Lower leg skin (tissue), 4 donors: ENCODE measurements at places on chromosomes 16 and 17.
A peak's percentile ranks its signal among the peaks of the same experiment; 100 is the strongest.

- DNase-seq: no peak
Observed at GRCh38 chr16:78122774-78123315, 23.4 kb downstream of the WWOX start.

- DNase-seq: no peak
Observed at GRCh38 chr16:81388357-81388756, 56.3 kb upstream of the CMIP start.

GRCh38 chr16:85086347-85087291, 25.7 kb downstream of the CIBAR2 start:
- peak; percentile 91 for DNase-seq

DNA sequence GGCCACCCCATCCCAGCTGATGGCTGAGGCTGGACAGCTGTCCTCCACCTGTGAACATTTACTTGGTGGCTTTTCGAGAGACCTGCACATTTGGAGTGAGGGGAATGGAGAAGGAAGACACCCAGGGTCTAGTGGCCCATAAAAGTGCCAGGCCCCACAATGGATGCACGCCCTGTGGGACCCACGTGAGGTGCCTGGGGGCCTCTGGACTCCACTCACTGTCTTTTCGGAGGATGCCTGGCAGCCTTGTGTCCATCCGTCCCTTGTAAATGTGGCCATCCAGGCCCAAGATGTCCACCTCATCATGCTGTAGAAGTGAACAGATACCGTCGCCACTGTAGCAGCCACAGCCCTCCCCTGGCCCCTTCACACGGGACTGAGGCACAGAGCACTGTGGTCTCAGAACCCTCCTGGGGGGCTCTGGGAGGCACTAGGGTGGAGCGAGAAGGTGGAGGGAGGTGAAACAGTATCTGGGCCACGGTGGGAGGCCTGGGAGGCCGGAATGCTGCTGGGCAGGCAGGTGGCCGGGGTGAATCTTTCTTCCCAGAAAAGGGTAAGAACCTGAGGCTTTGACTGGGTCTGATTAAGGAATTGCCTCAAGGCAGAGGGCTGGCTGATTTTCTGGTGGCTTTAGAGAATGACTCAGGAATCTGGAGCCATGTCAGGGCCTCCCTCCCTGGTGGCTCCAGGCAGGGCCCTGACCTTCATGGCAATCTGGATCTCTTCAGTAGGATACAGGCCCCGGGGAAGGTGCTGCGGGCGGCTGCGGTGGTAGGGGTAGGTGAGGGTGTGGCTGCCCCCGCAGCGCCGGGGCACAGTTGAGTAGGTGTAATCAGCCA, 11.5 kb downstream of the UBALD2 start:
- DNase-seq: no peak

DNA sequence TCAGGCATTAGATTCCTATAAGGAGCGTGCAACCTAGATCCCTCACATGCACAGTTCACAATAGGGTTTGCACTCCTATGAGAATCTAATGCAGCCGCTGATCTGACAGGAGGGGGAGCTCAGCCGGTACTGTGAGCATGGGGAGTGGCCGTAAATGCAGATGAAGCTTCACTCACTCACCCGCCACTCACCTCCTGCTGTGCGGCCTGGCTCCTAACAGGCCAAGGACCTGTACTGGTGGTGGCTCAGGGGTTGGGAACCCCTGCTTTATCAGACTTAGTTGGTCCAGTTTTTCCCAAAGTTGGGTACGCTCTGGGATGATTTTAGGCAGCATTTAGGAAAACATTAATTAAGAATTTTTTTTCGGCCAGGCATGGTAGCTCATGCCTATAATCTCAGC, 103.8 kb downstream of the MARF1 start:
- no peak for DNase-seq

DNA sequence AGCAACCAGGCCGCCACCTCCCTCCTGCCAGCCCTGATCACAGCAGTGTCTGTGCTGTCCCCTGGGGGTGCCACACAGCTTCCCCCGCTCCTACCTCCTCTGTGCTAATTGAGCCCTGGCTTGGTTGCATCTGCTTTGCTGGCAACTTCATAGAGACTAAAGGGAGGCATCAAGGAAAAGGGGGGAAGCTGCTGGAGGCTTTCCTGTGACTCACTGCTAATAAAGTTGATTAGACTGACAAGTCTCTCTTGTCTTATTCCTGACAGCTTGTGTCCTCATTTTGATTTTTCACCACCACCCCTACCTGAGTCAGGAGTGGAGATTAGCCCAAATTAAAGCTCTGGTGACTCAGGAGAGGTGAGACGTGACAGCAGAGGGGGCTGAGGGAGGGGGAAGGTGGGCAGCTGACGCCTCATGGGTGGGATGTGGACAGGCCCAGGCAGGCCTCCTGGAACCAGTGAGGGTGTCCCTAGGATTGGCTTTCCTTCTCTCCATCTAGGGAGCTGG, 310.0 kb downstream of the CBLN1 start:
- DNase-seq: peak; percentile 80

- DNase-seq: no peak
Observed at GRCh38 chr16:67967958-67968399, 458 bp downstream of the SLC12A4 start.

DNA sequence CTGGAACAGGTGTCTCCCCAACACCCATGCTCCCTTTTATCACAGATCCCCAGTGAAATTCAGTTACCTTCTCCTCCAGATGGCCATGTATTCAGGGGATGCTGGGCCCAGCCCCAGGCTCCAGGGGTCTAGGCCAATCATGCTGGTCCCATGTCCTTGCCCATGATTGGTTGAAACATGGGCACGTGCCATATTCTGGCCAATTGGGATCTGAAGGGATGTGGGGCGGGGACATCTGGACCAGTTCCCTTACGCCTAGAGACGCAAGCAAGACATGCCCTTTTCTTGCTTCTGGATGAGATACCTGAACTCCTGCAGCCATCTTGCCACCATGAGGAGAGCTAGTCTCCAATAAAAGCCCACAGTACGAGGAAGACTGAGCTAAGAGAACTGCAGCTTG, 31.0 kb upstream of the ST6GALNAC1 start:
- no peak for DNase-seq

DNA sequence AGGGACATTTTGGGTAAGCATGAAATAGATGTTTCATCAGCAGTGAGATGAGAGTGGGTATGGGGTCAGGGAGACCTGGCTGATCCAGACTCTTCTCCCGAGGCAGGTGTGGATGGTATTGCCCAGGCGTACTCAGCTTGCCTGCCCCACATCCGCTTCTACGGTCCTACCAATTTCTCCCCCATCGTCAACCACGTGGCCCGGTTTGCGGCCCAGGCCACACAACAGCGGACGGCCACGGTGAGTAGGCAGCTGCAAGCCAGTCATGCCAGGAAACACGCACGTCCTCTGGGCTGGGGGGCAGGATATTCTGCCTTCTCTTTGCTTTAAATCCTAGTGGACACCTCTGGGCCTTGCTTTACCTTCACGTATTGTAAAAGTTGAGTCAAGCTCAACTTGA, 44.7 kb downstream of the CPNE2 start:
- DNase-seq: no peak

DNA sequence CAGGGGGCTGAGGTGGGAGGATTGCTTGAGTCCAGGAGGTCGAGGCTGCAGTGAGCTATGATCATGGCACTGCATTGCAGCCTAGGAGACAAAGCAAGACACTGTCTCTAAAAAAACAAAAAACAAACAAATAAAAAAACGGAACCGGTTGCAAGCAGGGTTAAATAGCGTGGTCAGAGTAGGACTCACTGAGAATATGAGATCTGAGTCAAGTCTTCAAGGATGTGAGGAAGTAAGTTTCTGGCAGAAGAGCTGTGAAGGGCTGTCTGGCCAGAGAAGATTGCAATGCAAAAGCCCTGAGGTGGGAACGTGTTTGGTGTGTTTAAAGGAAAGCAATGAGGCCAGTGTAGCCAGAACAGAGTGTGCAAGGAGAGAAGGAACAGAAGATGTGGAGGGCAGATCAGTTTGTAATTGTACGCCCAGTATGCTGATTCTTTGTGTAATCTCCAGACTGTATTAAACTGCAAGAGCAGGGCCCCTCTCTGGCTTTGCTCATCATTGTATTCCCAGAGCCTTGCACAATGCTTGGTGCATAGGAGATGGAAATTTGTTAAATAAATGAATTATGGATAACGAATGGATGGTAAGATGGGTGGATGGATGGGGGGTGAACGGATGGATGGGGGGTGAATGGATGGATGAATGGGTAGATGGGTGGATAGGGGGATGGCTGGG, 6.3 kb downstream of the G6PC1 start:
- DNase-seq: no peak

- DNase-seq: no peak
Observed at GRCh38 chr17:57120814-57121213, 35.8 kb downstream of the AKAP1 start.

DNA sequence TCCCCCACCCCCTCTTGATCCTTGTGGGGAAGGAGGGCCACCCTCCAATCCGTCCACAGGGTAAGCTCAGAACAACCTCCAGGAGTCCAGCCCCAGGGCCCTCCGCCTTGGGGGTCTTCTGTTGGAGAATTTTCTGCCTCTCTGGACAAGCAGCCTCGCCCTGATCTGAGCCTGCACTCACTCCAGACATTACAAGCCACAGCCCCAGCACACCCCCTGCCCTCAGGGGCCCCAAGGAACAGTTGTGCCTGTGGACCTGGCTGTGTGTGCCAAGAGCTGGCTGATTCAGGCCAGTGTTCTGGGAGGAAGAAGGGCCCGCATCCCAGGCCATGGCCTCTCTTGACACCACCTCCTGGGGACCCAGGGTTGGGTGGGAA, 477 bp upstream of the ARHGAP27 start:
- no peak for DNase-seq

- no peak for DNase-seq
Observed at GRCh38 chr17:6027342-6028024, 42.7 kb upstream of the WSCD1 start.

GRCh38 chr17:82964851-82965341, 114.5 kb upstream of the METRNL start:
- no peak for DNase-seq

DNA sequence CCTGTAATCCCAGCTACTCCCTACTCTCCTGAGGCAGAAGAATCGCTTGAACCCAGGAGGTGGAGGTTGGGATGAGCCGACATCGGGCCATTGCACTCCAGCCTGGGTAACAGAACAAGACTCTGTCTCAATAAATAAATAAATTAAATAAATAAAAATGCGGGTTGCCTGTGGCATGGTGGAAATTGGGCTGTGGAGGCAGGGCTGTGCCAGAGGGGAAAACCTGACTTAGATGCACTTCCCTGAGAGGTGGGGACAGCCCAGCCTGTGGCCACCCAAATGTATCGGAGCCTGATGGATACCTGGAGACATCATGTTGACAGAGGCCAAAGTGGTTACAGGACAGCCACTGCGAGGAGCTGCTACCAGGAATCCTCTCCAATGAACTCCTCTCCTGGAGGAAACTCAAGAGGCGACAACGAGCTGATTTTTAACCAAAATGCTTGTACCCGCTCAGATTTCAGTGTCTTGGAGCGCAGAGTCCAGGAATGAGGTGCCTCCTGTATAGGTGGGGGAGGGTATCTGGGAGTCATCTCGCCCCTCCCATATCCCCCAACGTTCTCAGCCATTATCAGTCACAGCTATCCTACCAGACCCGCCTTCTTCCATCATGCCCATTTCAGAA, 32.3 kb downstream of the DDX19A start:
- no peak for DNase-seq

- DNase-seq: no peak
Observed at GRCh38 chr17:58755577-58756245, at the start of gene PPM1E. Gene PPM1E (plus strand): TSS chr17:58755854.

GRCh38 chr17:31740611-31741082, 118.4 kb downstream of the COPRS start:
- no peak for DNase-seq

DNA sequence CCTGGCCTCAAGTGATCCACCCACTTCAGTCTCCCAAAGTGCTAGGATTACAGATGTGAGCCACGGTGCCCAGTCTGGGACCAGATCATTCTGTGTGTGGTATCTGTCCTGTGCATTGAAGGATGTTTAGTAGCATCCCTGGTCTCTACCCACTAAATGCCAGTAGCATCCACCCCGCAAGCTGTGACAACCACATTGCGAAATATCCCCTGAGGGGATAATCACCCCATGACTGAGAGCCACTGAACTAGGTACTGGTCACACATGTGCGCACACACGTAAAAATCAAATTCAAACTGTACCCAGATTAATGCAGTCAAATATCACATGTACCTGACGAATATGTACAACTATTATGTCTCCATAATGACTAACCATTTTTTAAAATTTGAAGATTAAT, 35.8 kb downstream of the TEKT5 start:
- DNase-seq: no peak

DNA sequence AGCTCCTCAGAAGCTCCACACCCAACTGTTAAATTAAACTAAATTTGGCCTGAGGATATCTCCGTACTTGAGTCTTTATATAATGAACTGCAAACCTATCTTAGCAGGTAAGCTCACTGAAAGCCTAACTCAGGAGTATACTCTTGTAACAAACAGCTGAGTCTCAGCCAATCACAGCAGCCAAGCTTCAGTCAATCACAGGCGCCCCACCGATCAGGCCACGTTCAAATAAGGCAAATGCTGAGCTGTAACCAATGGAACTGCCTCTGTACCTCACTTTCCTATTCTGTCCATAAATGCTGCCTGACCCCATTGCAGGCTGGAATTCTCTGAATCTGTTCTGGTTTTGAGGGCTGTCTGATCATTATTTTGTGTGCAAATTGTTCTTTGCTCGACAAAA, 93.0 kb upstream of the CES5A start:
- no peak for DNase-seq

- no peak for DNase-seq
Observed at GRCh38 chr16:11583166-11583565, 3.6 kb downstream of the LITAF start.

DNA sequence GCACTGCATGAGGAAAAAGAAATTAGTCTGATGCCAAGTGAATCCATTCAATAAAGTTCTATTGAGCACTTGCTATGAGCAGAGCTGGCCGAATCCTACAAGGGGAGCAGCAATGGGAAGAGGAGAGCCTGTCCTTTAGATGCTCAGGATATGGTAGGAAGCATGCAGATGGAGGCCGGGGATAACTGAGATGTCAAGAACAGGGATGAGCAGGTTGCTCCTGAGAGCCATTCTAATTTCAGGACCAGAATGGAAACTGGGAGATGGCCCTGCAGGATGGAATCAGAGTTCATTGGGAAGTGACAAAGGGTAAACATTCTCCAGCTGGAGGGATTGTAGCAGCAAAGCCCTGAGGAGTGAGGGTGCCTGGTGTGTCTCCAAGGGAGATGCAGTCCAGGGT, 88.0 kb downstream of the CBLN1 start:
- DNase-seq: peak; percentile 62

GRCh38 chr17:45313421-45313771, 3.4 kb downstream of the MAP3K14 start:
- DNase-seq: no peak

- DNase-seq: peak; percentile 15
Observed at GRCh38 chr16:13866073-13866472, 53.9 kb upstream of the ERCC4 start.

DNA sequence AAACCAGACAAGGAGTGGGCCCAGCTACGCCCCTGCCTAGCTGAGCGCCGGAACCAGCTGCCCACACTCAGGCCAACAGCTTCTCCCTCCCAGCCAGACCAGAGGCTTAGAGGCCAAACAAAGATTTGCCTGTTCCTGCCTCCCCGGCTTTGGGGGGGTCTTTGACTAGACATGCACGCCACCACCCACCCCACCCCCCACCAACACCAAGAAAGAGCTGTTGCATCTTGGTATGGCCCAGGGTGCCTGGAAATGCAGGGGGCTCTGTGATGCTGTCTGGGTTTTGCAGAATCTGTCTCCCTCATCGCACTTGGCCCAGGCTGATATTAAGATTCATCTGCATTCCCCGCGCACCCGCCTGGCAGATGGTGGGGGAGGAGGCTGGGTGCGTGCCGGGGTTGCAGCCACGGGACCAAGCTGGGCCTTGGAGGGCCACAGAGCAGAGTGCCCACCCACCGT, 1.3 kb upstream of the NXPH3 start:
- DNase-seq: no peak
